ENCODE measurements at places on chromosomes 4 and X. TPM values are rescaled to one million over a fixed set of nuclear protein-coding genes. Genes with fewer than 3 reads are reported as not detected.

Gene PAGE5
- not detected for total RNA-seq

Gene SORBS2
- total RNA-seq, result 6.3 TPM

Gene TRAM1L1
- 1.9 TPM for total RNA-seq

Gene ADH1C
- not detected for total RNA-seq

Gene UPF3B
- total RNA-seq, result 3.4 TPM

Gene TMPRSS11B
- 0.05 TPM for total RNA-seq

Gene IL1RAPL2
- total RNA-seq, result not detected

Gene SLITRK4
- 0.07 TPM for total RNA-seq

Gene QRFPR
- 2.4 TPM for total RNA-seq
